ENCODE measurements at places on chromosomes 2 and 18. TPM values are rescaled to one million over a fixed set of nuclear protein-coding genes. Genes with fewer than 3 reads are reported as not detected.

- H3K27ac ChIP-seq, result no peak overlapping the region
- peaks cover 13% of the 10 kb centered on the region for H3K27me3 ChIP-seq
- no peaks in the 10 kb centered on the region for H3K36me3 ChIP-seq
- H3K4me3 ChIP-seq, result no peak overlapping the region
- DNase-seq, result no peak
These were observed 391.5 kb downstream of the TXNL1 start for GRCh38 chr18:56246916-56247315.

DNA sequence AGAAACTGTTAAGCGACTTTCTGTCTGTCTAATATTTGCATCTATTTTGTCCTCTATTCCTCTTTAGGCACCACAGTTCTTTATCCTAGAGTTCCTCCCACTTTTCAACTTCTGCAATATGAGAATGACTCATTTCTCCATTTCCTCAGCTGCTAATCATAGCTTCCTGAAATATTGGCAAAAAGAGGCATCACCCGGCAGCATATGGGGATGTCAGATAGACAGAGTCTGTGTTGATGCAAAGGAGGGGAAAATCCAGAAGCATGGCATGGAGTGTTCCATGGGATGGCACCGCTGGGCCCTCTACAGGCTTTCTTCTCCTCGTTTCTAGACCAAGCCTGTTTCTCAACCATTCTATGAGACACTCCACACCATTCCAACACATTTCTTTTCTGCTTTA lies 93.4 kb downstream of the DOCK10 start:
- H3K4me1 ChIP-seq, result no peaks in the 10 kb centered on the region
- H3K27ac ChIP-seq, result no peak overlapping the region
- peaks cover 4% of the 10 kb centered on the region for H3K27me3 ChIP-seq
- no peak overlapping the region for H3K4me3 ChIP-seq
- DNase-seq, result no peak

- H3K27me3 ChIP-seq, result no peaks in the 10 kb centered on the region
- no peak overlapping the region for H3K4me3 ChIP-seq
- H3K4me1 ChIP-seq, result peaks cover 60% of the 10 kb centered on the region
- no peak overlapping the region for H3K27ac ChIP-seq
- H3K36me3 ChIP-seq, result no peaks in the 10 kb centered on the region
- DNase-seq, result no peak
These were observed 139.4 kb upstream of the HAAO start for GRCh38 chr2:42931818-42932195.

DNA sequence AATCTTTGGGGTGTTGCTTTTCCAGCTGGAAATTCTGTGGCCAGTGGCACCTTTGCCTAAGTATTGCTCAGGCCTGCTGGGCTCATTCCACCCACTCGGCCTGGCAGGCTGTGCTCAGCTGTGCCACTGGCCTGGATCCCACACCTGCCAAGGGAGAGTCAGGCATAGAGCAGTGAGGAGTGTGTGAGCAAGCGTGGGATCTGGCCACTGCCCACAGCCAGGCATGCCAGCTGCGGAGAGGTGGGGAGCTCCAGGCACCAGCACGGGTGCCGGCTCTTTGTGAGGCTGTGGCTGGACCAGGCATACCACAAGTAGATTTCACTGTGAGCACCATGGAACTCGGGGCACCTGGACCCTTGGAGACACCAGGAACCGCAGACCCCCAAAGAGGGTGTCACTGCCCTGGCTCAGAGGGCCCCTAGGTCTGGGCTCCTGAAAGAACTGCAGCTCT lies 118.1 kb upstream of the MAP2 start:
- peaks cover 29% of the 10 kb centered on the region for H3K27me3 ChIP-seq
- H3K36me3 ChIP-seq, result no peaks in the 10 kb centered on the region
- no peak for DNase-seq
- peaks cover 3% of the 10 kb centered on the region for H3K4me1 ChIP-seq
- no peak overlapping the region for H3K4me3 ChIP-seq

TCF7L1 gene
- total RNA-seq, result 57.2 TPM

PARD3B gene
- total RNA-seq, result 34.4 TPM

Data from progenitor cell of endocrine pancreas (in vitro differentiated cells).